ENCODE measurements at places on chromosomes 2 and 18.

DNA sequence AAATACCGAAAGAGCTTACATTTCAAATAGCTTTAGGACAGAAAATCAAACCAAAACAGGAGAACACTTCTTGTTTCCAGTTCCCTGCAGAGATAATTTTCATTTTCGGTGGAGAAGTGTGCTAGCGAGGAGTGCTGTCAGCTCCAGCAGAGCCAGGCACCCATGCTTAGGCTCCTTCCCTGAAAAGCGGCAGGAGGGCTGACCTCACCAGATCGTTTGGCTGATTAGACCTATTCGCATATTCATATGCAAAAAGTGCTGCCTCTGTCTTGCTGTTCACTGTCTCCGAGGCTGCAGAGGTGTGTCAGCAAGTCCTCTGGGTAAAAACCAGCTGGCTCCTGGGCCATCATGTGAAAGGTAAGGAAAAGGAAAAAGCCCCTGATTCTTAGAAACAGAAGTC, 225.8 kb upstream of the COPS8 start:
- DNase-seq = peak; percentile 7

- DNase-seq = no peak
These were observed 29.3 kb downstream of the BCL2 start for GRCh38 chr18:63290166-63290820.

GRCh38 chr2:14388724-14389123, 243.8 kb upstream of the LRATD1 start:
- DNase-seq = no peak

GRCh38 chr2:128371648-128372345, 53.1 kb upstream of the HS6ST1 start:
- peak; percentile 14 for DNase-seq

- DNase-seq = no peak
These were observed 43.3 kb downstream of the SNED1 start for GRCh38 chr2:241041589-241042158.

- no peak for DNase-seq
These were observed 149.8 kb downstream of the ACTR3 start for GRCh38 chr2:114039677-114040076.

- DNase-seq = no peak
These were observed 46.2 kb downstream of the COA5 start for GRCh38 chr2:98561902-98562695.

DNA sequence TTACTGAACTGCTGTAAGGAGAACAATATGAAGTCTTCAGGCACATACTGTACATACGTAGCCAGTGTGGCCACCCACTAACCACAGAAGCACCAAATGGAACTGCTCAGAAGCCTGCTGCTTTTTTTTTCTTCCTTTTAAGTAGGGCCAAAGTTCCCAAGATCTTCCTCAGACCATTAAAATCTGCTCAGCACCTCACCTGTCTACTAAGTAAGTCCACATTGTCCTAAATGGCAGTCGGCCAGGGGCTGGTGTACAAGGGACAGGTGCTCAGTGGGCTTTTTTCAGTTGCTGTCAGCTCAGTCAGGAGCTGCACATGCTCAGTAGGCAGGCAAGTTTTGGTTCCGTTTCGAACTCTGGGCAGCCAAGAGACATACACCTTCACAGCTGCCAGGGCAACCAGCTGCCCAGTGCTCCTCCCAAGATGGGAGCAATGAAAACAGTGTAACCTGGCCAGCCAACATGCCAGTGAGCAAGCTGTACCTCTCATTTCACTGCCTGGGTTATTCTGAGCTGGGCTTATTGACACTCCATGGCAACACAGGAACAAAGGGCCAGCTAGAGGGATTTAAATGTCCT, 86.1 kb downstream of the ACVR1 start:
- peak; percentile 75 for DNase-seq

- no peak for DNase-seq
These were observed 22.9 kb downstream of the ITGAV start for GRCh38 chr2:186612555-186613440.

DNA sequence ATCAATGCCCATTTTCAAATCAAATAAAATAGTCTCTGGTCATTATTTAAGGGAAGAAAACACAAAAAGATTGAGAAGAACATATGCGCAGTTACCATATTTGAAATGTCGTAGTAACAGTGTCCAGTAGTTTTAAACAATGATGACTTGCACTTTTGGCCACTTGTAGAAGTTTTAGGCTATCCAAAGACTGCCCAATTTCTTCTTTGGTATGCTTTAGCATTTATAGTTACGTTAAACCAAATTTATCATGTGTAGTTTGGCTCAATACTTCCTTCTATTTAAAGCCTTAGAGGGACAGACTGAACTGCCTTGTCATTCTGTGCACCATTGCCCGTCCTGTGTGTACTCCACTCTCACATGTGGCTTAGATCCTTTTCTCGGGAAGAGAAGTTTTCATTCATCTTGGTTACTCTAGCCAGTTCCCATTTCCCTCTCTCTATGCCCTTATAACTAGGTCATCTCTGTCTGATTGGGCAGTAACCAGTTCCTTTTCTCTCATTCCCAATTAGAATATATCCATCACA, 84.8 kb upstream of the TTN start:
- DNase-seq = no peak

DNA sequence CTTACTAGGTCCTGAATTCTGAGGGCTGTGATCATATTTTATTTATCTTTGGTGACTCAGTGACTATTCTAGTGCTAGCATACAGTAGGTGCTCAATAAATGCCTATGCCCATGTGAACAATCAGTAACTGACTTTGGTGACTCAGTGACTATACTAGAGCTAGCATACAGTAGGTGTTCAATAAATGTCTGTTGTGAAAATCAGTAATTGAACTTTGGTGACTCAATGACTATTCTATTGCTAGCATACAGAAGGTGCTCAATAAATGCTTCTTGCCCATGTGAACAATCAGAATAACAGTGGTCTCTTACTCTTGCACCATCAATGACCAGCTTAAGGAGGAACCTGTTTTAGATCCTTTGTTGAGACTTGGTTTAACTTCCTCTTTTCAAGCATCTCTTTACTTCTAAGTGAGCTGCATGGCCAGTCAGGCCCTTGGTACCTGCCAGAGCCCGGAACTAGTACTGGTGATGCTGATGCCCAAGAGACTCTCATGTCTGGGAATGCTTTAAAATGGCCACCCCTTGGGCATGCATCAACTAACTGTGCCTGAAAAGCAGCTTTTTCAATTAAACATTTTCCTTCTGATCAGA, 214.9 kb upstream of the SPRED2 start:
- DNase-seq = no peak

GRCh38 chr2:10158681-10159080, 36.1 kb downstream of the RRM2 start:
- no peak for DNase-seq

DNA sequence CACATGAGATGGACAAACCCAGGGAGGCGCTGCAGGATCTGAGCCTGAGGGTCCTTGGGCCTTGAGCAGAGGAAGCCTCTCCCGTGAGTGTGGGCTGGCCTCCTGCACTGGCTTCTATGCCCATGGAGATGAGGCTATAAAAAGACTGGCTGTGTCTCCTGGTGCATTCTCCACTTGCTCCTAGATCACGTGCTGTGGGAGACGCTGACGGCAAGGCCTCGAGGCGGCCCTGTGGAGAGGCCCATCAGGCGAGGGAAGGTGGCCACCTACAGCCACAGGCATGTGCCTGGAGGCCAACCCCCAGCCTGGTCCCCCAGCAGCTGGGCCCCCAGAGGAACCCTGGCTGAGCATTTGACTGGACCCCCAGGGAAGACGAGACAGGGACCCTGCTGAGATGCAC, 198.9 kb downstream of the TWIST2 start:
- no peak for DNase-seq

- no peak for DNase-seq
These were observed 227.5 kb downstream of the HDAC4 start for GRCh38 chr2:239173301-239173700.

DNA sequence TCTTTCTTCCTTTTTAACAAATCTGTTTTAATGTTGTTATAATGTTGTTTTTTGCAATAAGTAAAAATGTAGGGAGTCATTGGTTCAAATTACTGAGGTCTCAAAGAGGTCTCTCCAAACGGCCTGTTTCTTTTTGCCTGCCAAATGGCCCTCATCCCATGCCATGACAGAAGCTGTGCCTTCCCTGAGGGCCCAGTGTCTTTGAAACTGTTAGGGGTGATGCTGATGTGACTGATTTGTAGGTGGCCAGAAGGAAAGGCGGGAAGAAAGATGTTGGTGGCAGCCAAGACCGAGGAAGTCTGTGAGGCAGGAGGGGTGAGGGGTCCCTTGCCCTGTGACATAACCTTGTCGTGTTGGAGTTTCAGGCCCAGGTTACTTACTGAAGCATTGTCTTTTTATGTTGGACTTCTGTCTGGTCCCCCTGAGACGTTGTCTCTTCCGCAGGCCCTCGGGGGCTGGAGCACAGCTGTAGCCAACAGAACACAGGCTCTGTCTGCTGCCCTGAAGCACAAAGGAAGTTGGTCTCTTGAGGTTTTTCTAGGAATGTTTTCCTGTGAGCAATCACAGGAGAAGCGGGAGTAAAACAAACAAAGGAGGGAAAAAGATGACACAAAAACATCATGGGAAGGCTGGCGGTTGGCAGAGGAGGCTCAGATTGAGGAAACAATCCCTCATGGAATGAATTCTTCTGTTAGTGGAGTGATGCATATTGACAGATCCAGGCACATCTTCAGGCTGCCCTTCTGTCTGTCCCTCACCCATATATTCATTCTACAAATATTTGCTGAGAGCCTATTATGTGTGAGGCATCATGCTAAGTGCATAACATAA, 4.9 kb upstream of the ST3GAL5 start:
- DNase-seq = no peak

DNA sequence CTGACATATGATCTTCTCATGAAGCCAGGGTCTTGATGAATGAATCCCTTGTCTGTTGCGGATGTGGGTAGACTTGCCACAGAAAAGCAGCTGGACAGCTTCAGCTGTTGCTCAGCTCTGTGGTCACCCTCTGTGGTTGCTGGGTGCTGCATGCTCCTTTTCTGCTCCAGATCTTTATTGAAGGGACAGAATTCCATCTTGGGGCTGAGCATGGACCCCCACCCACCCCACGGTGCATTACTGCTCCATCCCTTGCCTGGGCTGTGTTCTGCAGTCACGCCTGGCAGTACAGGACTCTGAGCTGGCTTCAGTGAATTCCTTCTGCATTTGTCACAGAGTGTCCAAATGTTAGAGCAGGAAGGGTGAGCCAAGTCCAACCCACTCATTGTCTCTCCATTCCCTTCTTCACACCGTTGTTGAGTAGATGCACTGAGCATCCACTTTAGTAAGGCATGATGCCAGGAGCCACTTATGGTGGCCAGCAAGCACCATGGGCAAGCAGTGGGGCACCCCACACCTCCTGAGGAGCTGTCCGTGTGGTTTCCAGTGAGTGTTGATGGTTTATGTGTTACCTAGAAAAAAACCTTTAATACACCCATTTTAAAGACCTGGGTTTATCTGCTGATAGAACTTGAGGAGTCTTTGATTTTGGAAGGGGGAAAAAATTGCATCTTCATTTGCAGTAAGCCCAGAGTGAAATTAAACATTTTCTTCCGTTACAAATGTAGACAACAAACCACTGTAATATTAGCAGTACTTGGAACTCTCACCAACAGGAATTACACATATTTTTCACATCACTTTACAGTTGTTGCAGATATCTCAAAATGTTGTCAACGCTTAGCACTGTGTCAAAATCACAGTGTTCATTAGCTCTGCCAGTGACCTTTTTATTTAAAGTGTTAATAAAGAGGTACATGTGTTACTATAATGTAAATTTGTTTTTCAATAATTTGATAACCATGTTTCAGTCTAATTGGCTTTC, 14.7 kb upstream of the ITGB6 start:
- peak; percentile 77 for DNase-seq

GRCh38 chr2:160893581-160893980, 266.6 kb upstream of the TANK start:
- DNase-seq = no peak

GRCh38 chr2:188726626-188727247, 247.4 kb upstream of the COL3A1 start:
- no peak for DNase-seq

GRCh38 chr2:71154798-71155197, 24.4 kb downstream of the MPHOSPH10 start:
- DNase-seq = no peak

DNA sequence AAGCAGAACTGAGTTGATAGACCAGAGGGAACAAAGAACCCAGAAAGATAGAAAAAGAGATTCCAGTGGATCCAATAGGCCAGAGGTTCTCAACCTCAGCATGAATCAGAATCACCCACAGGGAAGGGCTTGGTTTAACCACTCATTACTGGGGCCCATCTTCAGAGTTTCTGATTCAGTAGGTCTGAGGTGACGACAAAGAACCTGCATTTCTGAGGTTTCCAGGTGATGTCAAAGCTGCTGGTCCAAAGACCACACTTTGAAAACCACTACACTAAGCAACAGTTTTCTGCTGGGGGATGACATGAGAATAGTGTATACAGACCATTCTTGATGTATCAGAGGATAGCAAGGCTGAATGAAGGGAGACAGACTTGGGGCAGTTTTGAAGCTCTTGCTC, 296.9 kb upstream of the STON1 start:
- no peak for DNase-seq

GRCh38 chr2:85743304-85743978, 10.3 kb upstream of the ATOH8 start:
- no peak for DNase-seq

Measured in femur (tissue), 1 donor.